ENCODE measurements at places on chromosomes 16 and 17.

GRCh38 chr17:2828397-2829038 is 32.3 kb downstream of the RAP1GAP2 start:
- no peak for DNase-seq

DNA sequence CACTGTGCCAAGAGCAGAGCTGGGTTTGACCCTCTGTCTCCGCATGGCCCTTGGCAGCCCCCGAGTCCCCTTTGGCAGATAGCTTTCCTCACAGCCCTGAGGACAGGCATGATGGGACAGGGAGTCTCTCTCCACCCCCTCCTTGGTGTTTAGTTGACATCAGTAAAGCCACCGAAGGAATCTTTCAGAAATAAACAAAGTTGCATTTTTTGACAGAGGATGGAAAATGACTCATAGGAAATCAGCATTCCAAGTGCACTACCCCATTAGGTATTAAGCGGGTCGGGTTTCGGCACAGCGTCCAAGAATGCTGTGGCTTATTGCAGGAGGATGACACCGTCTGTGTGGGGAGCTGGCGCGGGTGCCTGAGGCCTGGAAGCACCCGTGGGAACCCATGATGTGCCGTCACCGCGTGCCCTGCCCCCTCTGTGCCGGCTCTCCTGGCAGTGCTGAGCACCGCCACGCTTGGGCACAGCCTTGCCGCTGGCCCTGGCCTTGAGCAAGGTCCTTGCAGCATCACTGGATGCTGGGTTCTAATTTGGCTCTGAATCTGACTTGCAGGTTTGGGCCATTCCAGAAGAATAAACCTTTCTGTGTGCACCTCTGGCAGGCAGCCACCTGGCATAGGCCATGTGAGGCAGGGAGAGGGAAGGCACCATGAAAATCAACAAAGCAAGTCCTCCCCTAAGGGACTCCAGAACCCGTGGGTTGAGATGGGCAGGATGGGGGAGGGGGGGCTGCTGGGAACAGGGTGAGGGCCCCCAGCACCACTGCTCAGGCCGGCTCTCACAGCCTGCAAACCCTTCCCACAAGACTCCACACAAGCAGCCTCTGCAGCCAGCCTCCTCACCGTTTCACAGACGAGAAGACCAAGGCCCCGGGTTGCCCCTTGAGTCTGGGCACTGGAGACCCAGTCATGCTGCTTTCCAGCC is 50.5 kb upstream of the ZNF469 start:
- DNase-seq, result peak; percentile 82

DNA sequence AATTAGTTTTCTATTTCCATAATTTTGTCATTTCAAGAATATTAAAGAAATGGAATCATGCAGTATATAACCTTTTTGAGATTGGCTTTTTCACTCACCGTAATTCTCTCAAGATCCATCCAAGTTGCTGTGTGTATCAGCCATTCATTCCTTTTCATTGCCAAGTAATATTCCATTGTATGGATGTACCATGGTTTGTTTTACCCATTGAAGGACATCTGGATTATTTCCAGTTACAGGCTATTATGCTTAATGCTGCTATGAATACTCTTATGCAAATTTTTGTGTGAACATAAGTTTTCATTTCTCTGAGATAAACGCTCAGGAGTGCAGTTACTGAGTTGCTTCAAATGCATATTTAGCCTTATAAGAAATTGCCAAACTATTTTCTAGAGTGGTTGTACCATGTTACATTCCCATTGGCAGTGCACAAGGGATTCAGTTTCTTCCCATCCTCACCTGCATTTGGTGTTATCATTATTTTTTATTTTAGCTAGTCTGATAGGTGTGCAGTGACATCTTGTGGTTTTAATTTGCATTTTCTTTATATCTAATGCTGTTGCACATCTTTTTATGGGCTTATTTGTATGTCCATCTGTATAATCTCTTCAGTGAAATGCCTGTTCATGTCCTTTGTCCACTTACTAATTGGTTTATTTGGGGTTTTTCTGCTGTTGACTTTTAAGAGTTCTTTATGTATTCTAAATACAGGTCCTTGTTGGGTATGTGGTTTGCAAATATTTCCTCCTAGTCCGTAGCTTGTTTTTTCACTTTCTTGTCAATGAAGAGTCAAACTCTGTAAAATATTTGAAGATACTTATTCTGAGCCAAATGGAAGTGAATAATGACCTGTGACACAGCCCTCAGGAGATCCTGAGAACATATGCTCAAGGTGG is 32.7 kb downstream of the BMERB1 start:
- no peak for DNase-seq

- DNase-seq, result no peak
These were observed 17.0 kb downstream of the KCTD2 start for GRCh38 chr17:75064040-75064439.

GRCh38 chr17:39236450-39236927 is 10.7 kb upstream of the STAC2 start:
- no peak for DNase-seq

- DNase-seq, result no peak
These were observed 143.3 kb downstream of the STX8 start for GRCh38 chr17:9432134-9432885.

DNA sequence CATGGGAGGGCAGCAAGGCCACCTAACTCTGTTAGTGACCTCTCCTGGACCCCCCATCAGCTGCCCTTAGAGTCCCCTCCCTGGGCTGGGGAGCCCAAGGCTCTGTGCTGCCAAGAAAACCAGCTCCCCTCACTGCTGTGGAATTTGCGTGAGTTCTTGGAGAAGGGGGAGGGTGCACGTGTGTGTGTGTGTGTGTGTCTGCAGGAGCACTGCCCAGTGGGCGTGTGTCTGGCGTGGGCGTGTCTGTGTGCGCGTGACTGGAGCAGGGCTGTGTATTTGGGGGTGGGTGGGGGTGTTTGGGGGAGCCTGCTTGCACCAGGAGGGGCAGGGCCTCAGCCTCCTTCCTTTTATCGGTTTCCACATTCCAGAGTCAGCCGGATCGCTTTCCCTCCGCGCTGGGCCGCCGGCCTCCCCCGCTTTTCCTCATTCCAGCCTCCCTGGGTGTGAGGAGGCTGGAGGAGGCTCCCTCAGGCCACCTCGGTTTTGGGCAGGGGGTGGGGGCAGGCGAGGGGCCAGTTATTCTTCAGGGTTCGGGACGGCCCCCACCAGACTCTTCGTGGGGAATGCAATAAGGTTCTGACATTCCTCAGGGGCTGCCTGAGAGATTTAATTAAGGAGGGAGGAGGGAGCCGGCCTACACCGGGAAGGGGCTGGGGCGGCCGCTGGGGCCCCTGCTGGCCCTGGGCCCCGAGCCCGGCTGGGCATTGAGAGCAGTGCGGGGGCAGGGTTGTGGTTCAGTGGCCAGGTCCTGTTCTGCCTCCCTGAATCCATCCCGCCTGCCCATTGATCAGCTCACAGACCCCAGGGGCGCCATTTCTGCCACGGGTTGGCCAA is 2.5 kb downstream of the VASN start:
- DNase-seq, result peak; percentile 44

GRCh38 chr17:37475731-37476420 is 13.8 kb upstream of the DUSP14 start:
- no peak for DNase-seq

- no peak for DNase-seq
These were observed 368.1 kb downstream of the C16orf95 start for GRCh38 chr16:86949116-86949515.

GRCh38 chr17:79838522-79839274 is 542 bp downstream of the CBX4 start:
- DNase-seq, result no peak

DNA sequence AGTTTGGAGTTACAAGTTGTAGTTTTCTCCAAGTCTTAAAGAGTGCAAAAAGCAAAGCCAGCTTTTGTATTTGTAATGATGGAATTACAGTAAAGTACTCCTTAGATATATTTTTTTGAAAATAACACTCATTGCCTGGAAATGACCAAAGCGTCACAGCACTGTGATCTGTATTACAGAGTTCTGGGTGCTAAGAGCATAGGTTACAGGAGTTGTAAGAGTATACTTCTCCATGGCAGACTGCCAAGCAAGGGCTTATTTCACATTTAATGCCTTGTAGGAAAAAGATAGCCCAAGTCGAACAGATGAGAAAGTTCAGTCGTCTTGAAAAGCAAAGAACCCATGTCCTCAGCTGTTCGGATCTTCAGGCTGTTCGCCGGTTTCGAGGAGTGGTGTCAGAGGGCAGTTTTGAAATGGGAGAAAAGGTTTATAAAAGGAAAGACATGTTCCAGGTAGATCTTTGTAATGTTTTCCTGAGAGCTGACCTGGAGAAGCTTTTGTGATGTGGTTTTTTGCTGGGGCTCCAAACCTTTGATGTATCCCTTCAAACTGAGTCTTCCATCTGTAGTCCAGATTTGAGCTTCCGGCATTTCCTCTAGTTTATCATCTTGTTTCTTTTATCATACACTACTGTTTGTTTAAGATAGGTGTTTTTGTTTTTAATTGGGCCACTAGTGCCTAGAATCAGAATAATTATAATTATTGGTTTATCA is 41.3 kb downstream of the ERCC4 start:
- no peak for DNase-seq

DNA sequence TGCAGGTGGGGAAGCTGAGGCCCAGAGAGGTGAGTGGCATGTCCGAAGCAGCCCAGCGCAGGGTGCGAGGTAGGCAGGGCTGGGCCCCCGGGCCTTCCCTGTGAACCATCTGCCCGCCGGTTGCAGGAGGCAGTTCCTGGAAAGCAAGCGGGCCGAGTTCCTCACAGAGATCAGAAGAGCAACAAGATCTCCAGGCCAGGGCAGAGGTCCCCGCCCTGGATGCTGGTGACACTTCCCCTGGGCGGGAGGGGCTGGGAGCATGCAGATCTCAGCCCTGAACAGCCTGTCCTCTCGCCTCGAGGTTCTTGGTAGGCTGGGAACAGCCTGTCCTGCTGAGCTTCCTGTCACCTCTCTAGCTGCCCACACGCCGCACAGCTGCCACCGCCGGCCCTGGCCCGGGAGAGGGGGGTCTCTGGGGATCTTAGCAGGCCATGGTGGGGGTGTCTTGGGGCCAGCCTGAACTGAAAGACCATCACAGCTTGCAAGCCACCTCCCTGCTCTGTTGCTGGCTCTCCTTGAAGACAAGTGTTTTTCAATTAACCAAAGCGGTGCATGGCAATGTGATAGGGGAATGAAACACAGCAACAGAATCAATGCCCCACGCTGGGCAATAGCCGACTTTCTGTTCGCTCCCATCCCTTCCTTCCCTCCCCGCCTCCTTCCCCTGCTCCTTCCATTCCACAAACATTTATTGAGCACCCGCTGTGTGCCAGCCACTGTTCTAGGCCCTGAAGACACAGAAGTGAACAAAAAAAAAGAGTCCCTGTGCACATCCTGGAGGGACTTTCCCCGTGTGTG is 31.7 kb downstream of the SOCS1 start:
- no peak for DNase-seq

- no peak for DNase-seq
These were observed 17.6 kb downstream of the C16orf74 start for GRCh38 chr16:85733155-85733838.

- DNase-seq, result peak; percentile 37
These were observed 3.7 kb upstream of the MYL4 start for GRCh38 chr17:47205419-47205963.

GRCh38 chr17:76189247-76189646 is 48.2 kb upstream of the FOXJ1 start:
- no peak for DNase-seq

DNA sequence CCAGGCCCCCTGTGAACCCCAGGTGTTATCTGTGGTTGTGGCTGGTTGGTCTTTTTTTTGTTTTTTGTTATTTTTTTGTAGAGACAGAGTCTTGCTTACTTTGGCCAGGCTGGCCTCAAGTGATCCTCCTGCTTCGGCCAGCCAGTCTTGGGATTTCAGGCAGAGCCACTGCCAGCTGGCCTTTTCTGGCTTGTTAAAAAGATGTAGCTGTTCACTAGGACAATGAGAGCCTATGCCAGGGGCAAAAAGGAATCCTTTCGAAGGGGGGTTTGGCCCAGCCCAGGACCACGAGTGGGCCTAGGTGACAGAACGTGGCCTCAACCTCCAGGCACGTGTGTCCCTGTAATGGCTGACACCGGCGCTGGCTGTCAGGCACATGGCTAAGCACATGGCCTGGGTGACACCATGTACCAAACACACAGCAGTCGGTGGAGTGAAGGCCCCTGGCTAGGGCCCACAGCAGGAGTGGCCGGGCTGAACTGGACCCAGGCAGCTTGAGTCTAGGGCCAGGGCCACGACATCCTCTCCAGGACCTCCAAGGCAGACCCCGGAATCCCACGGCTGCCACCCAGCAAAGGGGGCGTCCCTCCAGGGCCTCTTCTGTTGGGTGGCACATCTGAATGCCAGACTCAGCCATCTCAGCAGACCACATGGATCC is 6.9 kb upstream of the SLC38A8 start:
- no peak for DNase-seq

DNA sequence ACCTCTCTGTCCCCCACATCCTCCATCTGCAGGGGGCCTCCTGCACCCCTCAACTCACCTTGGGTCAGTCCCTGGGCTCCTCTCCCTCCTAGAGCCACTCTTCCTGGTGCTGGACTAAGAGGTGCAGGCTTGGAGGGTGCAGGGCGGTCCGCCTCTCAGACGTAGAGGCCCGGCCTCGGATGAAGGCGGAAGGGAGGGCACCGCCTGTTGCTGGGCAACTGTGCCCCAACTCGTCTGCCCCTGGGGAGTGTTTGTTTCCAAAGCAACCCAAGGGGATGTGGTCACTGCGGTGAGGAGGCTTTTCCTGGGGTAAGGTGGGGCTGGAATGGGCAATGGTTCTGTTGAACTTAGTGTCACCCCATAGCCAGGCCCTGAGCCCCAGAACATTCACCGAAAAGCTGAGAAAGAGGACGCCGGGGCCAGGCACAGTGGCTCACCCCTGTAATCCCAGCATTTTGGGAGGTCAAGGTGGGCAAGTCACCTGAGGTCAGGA is at the start of gene C16orf54:
C16orf54 (minus strand) TSS at position 138 of the 493 bp plus-strand sequence. CDS start 1,039 bp downstream, outside the sequence.
- no peak for DNase-seq

DNA sequence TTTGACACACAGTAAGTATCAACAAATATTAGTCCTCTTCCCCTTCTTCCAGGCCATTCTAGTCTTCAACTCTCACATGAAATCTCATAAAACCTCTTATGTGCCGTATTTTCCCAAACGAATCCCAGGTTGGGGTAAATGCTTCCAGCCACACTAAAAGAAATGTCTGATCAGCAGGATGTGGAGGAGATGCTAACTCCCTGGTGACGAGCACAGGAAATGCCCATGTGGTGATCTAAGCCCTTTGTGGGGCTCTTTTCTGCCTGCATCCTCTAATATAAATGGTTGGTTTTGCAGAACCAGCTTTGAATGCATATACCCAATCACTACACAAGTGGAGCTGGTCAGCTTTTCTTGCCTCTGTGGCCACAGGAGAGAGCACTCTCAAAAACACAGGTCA is 498.2 kb upstream of the ERCC4 start:
- no peak for DNase-seq

Measured in GOT3 (cell line).